ENCODE measurements at places on chromosomes 6 and 20.

GRCh38 chr6:160160450-160160849 lies 38.8 kb downstream of the SLC22A1 start:
- no peak for DNase-seq

- no peak for DNase-seq
Measured at GRCh38 chr6:161104966-161105365, 113.4 kb downstream of the MAP3K4 start.

DNA sequence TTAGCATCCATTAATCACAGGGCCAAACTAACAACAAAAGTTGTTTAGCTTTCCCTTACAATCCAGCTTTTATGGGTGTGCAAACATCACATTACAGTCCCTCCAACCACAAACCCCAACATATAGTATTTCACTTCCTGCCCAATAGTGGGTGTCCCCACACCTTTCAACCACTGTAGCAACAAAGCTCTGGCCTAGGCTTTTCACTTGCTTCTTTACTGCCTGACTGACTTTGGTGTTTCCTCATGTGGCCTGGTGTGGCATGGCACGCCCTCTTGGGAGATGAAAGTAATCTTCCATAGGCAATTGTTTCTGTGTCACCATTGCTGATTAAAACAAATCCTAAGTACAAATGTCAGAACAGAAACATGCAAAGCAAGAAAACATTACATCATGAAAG lies 46.3 kb downstream of the MCM8 start:
- no peak for DNase-seq

- DNase-seq, result no peak
Measured at GRCh38 chr6:87071683-87072082, 23.2 kb downstream of the CGA start.

DNA sequence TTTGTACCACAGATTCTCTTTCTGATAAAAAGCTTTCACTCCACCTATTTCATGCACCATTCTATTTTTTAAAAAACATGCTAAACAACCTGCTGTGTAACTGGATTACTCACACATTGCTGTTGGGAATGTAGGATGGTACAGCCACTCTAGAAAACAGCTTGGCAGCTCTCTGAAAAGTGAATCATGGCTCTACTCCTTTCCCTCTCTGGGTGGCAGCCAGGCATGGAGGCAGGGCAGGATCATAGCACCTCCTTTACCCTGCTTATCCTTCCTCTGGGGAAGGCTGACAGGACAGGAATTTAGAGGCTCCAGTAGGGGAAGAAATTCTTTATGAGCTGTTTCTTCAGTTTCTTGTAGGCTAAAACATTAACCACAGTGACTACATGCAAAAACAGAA lies 6.7 kb upstream of the VNN2 start:
- DNase-seq, result no peak

GRCh38 chr6:141426400-141426980 lies 706.2 kb upstream of the GJE1 start:
- DNase-seq, result no peak

GRCh38 chr6:64225503-64225902 lies 589.9 kb downstream of the PHF3 start:
- no peak for DNase-seq

DNA sequence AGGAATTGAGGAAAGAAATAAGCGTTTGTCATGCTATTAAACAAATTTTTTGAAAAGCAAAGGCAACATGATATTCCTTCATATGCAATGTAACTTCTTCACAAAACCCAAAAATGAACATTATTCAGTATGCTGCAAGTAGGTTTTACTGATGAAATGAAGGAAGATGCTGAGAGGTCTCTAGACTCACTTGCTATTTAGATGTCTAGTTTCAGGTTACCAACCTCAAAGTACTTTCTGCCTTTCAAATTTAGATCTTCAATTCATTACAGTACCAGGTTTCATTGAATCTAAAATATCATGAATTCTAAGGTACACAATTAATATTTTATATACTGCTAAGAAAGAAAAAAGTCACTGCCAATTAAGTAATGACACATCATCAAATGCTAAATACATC lies 39.9 kb downstream of the MYO6 start:
- DNase-seq, result no peak

DNA sequence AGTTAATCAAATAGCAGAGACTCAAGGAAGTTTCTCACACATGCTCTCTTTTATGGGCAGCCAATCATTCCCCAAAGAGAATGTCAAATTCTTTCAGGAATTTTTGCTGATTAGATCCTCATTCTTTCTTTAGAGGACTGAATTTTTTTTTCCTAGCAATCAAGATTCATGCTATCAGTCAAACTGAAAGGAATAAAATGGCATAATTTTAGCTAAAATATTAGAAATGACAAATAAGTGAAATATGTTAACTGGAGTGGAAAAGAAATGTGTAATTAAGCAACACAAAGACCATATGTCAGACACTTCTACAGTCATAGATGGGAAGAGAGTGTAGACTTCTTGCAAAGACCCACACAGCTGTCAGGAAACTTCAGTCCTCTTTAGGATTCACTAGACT lies 242.3 kb upstream of the RNF217 start:
- DNase-seq, result no peak

DNA sequence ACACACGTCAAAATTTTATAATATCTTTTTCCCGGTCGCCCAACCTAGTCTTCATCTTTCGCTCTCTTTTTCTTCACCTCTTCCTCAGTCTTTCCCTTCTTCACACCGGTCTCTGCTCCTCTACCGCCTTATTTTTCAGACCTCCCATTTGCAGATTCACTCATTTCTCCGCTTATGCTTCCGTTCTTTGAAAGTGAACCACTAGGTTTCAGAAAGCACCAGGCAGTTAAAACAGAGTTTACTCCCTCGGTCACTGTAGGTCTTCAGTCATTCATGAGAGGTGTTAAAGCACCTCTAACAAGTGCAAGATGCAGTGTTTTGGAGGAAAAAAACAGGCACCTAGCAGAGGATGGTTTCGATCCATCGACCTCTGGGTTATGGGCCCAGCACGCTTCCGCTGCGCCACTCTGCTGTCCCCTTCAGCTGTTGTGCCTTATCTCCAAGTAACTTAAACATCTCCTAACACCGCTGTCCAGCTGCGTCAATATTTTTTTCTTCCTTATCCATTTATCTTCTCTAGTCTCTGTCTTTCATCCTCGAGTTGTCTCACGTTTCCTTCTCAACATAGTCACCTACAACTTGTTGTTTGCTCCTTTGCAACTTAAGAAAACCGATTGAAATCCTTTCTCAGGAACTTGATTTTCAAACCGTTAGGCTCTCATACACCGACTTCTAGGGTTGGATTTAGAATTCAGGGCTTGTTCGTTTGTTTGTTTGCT lies 119.7 kb upstream of the ZNF184 start:
- no peak for DNase-seq

GRCh38 chr6:26604026-26604425 lies 7.3 kb downstream of the ABT1 start:
- no peak for DNase-seq

- DNase-seq, result no peak
Measured at GRCh38 chr6:5121479-5121878, 36.3 kb downstream of the PPP1R3G start.

GRCh38 chr20:44761423-44761822 lies 15.8 kb downstream of the KCNK15 start:
- DNase-seq, result no peak

- DNase-seq, result peak; percentile 93
Measured at GRCh38 chr6:53811082-53811481, 16.3 kb downstream of the LRRC1 start.

- DNase-seq, result no peak
Measured at GRCh38 chr6:2037237-2037926, 208.0 kb downstream of the GMDS start.

GRCh38 chr6:70398783-70399728 lies 14.3 kb upstream of the FAM135A start:
- no peak for DNase-seq
